Stimulated activated CD4-positive, alpha-beta T cell treated with anti-CD3 and anti-CD28 coated beads, Interleukin-15, amount 100 ng/mL, for 1 hour (primary cell): ENCODE measurements at places on chromosomes 2 and 18.

GRCh38 chr18:12403601-12404506 is 3.9 kb upstream of the PRELID3A start:
- DNase-seq, result no peak

DNA sequence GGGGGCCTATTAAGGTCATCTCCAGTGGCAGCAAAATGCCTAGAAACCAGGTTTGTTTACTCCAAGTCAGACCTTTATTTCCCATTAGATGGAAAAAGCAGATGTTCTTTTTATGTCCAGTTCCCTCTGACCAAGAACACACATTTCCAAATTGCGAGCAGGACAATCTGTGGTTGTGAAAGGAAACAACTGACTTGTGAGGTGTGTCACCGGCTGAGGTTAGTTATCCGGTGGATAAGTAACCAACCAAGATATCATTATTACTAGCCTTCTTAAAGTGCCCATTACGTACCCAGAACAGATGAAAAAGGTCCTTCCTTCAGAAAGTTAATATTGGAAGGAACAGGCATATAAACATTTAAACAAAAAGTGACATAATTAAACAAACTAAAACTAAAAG is 112.9 kb downstream of the THADA start:
- no peak for DNase-seq

- no peak for DNase-seq
These were observed 61.4 kb downstream of the GPR39 start for GRCh38 chr2:132477962-132478361.

DNA sequence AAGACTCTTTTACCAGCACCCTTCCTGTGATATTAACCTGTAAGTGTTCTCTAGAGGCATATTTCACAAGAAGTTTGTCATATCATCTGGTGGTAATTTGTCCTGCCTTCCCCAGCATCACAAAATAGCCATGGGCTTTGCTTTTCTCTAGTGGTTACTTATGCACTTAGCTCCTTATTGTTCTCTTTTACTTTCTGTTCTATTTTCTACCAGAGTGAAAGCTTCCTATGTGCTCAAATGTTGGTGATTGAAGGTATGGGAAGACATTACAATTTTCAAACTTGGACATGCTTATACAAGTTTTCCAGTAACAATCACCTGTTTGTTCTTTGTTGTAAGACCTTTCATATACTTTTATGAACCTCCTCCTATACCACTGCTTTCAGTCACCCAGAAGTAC is 87.0 kb upstream of the KCNH7 start:
- no peak for DNase-seq

DNA sequence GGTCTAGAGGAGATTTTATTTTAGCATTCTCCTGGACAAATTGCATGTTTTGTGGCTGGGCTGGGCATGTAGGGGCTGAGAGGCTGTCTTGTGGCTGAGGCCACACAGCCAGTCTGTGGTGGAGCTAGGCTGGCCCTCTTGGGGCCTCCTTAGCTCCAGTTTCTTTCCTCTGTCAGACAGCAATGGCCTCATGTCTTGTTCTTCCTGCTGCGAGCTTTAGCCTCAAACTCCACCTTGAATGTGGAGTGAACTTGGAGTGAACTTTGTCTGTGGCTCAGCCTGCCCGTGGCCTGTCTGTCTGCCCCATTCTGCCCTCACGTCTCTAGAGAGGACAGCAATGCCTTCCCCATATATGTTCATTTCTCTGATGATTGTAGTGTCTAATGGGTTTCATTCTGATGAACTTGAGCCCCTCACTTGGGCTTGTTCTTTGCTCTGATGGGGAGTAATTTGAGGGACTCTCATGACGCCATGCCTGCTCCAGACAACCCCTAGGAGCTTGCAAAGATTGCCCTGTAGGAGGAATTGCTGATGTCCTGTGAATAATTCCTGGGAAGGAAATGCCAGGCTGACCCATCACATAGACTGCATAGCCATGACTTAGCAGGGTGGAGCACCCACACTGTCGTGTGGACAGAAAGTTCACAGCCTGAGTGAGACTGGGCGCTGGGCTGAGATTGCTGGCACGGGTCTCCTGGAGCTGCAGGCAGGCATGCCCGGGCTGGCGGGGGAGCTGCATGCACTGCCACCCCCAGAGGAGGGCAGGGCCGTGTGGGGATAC is 42.6 kb downstream of the ASAP2 start:
- DNase-seq, result no peak

- no peak for DNase-seq
These were observed 287.6 kb downstream of the SOCS6 start for GRCh38 chr18:70576276-70577022.

- DNase-seq, result no peak
These were observed 51.4 kb downstream of the BCL2 start for GRCh38 chr18:63267975-63268721.

- DNase-seq, result no peak
These were observed 112.1 kb downstream of the ACAA2 start for GRCh38 chr18:49701190-49701589.
